ENCODE measurements at places on chromosomes 12 and 14. TPM values are rescaled to one million over a fixed set of nuclear protein-coding genes. Genes with fewer than 3 reads are reported as not detected.

The DHH gene
- 0.63 TPM for total RNA-seq

The SMCO2 gene
- not detected for total RNA-seq

The CELA1 gene
- total RNA-seq = not detected

The TOMM20L gene
- 0.47 TPM for total RNA-seq

The CRACR2A gene
- total RNA-seq = 1.1 TPM

The SMIM41 gene
- total RNA-seq = not detected

DNA sequence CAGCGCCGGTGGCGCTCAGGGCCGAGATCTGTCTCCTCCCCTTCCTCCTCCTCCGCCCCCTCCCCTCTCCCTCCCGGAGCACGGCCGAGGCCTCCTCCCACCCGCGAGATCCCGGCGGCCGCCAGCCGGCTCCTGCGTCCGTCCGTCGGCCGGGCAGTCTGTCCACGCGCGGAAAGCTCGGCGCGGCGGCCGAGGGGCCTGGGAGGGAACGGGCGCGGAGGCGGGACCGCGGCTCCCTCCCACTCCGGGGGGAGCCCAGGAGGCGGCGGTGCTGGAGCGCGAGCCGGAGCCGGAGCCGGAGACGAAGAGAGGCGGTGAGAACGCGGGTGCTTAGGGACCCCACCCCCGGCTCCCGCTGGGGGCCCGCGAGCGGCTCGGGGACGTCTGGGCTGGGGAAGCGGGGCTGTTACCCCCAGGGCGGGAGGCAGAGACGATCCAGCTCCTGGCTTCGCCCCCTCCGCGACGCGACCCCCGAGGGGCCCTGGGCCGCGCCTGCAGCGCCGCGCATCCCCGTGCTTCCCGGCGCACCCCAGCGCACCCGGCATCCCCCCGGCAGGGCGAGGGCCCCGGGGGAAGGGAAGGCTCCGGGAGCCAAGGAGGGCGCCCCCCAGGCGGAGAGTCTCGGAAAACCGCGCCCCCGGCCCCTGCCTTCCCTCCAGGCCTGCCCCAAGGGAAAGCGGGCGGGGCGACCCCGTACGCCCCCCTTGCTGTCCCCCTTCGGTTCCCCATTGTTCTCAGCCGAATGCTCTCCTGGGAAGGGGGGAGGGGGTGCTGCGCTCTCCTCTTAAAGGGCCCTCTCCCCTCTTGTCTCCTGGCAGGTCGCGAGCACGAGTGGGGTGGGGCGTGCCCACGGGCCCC lies at the start of gene DTX1:
Gene DTX1 (plus strand): TSS at position 100 of the 858 bp plus-strand sequence. CDS start 1,463 bp downstream, outside the sequence.
- DNase-seq = no peak
- H3K36me3 ChIP-seq = no peaks in the 10 kb centered on the region
- no peak within 1 kb of the TSS for H3K27ac ChIP-seq
- H3K4me3 ChIP-seq = peak within 1 kb of the TSS; percentile 51
- H3K27me3 ChIP-seq = peaks cover 47% of the 10 kb centered on the region
- no peaks in the 10 kb centered on the region for H3K4me1 ChIP-seq

GRCh38 chr14:64709126-64709525 lies 4.9 kb downstream of the PLEKHG3 start:
- peak overlapping the region; percentile 70 for H3K27ac ChIP-seq
- H3K27me3 ChIP-seq = no peaks in the 10 kb centered on the region
- H3K36me3 ChIP-seq = peaks cover 23% of the 10 kb centered on the region
- H3K4me1 ChIP-seq = peaks cover 47% of the 10 kb centered on the region

GRCh38 chr14:100617410-100618317 lies 30.4 kb upstream of the BEGAIN start:
- no peaks in the 10 kb centered on the region for H3K36me3 ChIP-seq
- no peak overlapping the region for H3K27ac ChIP-seq
- no peak for DNase-seq
- H3K27me3 ChIP-seq = peaks cover 12% of the 10 kb centered on the region

- H3K4me1 ChIP-seq = no peaks in the 10 kb centered on the region
- no peak overlapping the region for H3K4me3 ChIP-seq
- no peak overlapping the region for H3K27ac ChIP-seq
These were observed 468.3 kb downstream of the AACS start for GRCh38 chr12:125533434-125534029.

GRCh38 chr12:61524851-61525250 lies 735.4 kb upstream of the USP15 start:
- peaks cover 22% of the 10 kb centered on the region for H3K4me1 ChIP-seq
- H3K27ac ChIP-seq = no peak overlapping the region
- no peak overlapping the region for H3K4me3 ChIP-seq
- no peaks in the 10 kb centered on the region for H3K36me3 ChIP-seq
- peaks cover 34% of the 10 kb centered on the region for H3K27me3 ChIP-seq

DNA sequence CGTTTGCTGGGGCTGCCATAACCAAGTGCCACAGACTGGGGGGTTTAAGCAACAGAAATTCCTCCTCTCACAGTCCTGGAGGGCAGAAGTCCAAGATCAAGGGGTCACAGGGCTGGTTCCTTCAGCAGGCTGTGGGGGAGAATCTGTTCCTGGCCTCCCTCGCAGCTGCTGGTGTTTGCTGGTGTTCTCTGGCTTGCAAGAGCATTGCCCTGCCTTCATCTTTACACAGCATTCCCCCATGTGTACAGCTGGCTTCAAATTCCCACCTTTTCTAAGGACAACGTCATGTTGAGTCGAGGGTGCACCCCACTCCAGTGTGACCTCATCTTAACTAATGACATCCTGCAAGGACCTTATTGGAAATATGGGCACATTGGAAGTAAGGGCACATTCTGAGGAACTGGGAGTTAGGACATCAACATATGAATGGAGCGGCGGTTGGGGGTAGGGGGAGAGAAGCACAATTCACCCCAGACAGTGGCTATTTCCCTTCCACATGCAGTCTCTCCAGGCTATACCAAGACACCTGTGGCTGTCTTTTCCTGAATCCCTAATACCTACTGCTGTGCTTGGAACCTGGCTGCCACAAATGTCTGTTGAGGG lies 123.6 kb downstream of the FOXN3 start:
- peaks cover 12% of the 10 kb centered on the region for H3K4me1 ChIP-seq
- no peak overlapping the region for H3K4me3 ChIP-seq
- no peak for DNase-seq
- no peaks in the 10 kb centered on the region for H3K27me3 ChIP-seq
- peaks cover 2% of the 10 kb centered on the region for H3K36me3 ChIP-seq
- H3K27ac ChIP-seq = no peak overlapping the region

DNA sequence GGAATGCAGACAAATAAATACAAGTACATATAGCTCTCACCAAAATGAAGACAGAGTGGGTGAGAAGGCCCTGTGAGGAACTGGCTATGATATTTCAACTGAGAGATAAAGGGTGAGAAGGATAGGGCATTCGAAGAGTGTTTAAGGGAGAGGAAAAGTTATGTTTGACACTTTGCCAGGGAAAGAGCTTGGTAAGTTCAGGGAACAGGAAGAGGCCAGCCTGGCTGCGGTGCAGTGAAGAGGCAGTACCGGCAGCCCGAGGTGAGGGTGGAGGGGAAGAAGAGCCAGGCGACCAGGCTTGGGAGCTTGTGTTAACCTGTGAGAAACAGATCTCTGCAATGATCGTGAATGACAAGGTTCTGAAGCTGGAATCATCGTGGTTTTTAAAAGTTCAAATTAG lies 84.7 kb upstream of the RFX4 start:
- H3K27me3 ChIP-seq = no peaks in the 10 kb centered on the region
- no peak for DNase-seq
- no peak overlapping the region for H3K27ac ChIP-seq
- H3K4me1 ChIP-seq = no peaks in the 10 kb centered on the region
- H3K36me3 ChIP-seq = peaks cover 33% of the 10 kb centered on the region

DNA sequence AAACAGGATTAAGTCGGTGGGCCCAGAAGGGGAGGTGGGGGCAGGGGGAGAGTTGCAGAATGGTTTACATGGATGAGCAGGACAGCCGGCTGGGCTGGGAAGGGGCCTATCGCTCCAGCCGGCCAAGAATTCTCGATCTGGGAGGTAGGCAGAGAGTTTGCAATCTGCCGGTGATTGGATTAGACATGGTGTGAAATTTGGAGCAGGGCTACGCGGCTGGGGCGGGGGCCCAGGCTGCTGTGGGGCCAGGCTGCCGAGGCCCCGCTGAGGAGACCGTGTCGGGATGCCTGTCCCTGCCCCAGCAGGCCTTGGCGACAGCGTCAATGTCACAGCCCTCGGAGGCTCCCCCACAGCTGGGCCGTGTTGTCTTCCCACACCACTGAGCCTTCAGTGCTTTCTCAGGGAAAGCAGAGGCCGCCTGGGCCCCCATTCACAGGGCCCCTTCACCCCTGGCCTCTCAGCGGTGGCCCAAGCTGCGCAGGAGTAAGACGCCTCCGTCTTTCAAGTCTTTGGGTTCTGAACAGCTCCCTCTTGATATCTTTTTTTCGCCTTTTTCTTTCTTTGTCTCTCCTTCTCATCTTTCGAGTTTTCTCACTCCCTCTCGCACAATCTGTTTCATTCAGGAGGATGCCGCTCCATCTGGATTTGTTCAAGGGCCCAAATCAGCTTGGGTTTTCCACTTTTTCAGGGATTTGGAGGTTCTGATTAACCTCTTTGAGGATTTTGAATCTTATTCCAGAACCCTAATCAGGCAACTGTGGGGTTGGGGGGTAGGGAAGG lies 117.5 kb upstream of the PARP11 start:
- H3K4me1 ChIP-seq = peaks cover 17% of the 10 kb centered on the region
- no peak for DNase-seq
- no peak overlapping the region for H3K4me3 ChIP-seq
- H3K27ac ChIP-seq = no peak overlapping the region

DNA sequence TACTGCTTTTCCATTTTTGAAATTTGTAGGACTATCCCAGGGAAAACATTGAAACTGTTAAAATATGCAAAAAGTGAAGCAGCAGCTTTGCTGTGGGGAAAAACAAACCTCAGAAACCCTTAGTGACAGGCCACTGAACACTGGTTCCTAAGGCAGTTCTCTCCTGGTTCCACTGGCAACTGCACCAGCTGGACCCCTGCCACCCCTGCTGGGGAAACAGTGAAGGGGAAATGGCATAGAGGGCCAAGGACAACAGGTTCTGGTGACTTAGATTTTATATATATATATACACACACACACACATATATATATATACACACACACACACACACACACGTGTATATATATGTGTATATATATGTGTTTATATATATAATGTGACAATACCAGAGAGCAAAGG lies 16.2 kb upstream of the KRT7 start:
- H3K27me3 ChIP-seq = peaks cover 2% of the 10 kb centered on the region
- no peak overlapping the region for H3K4me3 ChIP-seq
- no peak for DNase-seq
- peaks cover 69% of the 10 kb centered on the region for H3K4me1 ChIP-seq

DNA sequence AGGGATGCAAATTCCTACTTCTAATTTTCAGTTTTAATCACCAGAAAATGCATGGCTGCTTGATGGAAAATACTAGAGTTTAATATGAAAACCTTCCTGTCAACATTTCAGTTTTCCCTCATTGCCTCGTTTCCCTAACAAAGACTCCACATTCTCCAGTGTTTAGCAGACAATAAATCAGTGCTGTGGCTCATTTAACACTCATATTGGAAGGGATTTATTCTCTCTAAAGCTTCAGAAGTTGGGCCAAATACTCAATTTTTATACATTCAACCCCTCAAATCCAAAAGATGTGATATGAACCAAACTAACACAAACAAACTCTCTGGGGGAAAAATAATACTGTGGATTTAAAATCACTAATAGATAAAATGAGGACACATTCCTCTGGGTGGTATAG lies 482.5 kb downstream of the FLRT2 start:
- no peaks in the 10 kb centered on the region for H3K27me3 ChIP-seq
- peaks cover 10% of the 10 kb centered on the region for H3K4me1 ChIP-seq
- no peak overlapping the region for H3K27ac ChIP-seq
- DNase-seq = no peak
